ENCODE measurements at places on chromosomes 11 and 22.

- peak; percentile 75 for DNase-seq
Observed at GRCh38 chr11:64044730-64045393, 9.1 kb downstream of the FLRT1 start.

GRCh38 chr22:23137905-23138561, 3.8 kb downstream of the RSPH14 start:
- no peak for DNase-seq

- DNase-seq: no peak
Observed at GRCh38 chr11:102560555-102561011, 30.0 kb upstream of the MMP7 start.

- no peak for DNase-seq
Observed at GRCh38 chr11:47415949-47416472, 7.6 kb downstream of the SLC39A13 start.

- DNase-seq: no peak
Observed at GRCh38 chr22:37094239-37094638, 15.3 kb downstream of the TMPRSS6 start.

GRCh38 chr11:70577948-70578347, 179.6 kb downstream of the CTTN start:
- no peak for DNase-seq

DNA sequence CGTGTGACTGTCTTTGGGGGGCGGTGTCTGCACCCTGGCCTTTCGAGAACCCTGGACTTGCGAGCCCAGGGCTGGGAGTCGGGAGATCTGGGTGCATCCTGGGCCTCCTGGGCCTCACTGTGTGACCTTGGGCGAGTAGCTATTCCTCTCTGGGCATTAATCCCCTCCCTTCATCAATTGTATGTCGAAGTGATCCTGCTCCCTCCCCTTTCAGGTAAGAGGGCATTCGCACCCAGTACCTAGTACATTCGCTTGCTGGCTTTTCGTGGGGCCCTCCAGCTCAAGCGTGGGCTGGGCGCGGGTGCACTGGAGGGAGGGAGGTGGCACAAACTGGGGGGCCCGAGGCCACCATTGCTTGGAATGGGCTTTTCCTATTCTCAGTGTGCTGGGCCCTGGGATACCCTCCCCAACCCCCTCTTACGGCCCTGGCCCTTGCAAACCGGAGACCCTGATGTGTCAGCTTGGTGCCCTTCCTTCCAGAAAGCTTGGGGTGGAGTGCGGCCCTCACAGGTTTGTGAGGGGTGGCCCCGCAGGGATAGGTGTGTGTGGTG, 530 bp downstream of the USP35 start:
- DNase-seq: no peak

DNA sequence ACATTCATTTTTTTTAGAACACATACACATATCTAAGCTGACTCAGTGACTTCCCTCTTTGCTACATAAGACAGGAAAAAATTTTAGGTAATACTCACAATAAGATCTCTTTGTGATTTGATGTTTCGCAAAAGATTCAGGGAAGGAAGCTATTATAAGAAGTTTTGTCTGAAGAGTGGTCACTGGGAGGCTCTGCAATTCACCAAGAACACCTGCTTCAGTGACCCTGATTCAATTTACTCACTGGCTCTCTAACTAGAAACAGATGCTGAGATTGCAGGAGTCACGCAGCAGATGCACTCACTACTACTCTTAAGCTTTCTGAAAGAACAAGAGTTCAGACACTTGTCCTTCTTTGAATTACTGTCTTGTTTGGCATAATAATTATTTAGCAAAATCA, 193.6 kb upstream of the DDI1 start:
- no peak for DNase-seq

DNA sequence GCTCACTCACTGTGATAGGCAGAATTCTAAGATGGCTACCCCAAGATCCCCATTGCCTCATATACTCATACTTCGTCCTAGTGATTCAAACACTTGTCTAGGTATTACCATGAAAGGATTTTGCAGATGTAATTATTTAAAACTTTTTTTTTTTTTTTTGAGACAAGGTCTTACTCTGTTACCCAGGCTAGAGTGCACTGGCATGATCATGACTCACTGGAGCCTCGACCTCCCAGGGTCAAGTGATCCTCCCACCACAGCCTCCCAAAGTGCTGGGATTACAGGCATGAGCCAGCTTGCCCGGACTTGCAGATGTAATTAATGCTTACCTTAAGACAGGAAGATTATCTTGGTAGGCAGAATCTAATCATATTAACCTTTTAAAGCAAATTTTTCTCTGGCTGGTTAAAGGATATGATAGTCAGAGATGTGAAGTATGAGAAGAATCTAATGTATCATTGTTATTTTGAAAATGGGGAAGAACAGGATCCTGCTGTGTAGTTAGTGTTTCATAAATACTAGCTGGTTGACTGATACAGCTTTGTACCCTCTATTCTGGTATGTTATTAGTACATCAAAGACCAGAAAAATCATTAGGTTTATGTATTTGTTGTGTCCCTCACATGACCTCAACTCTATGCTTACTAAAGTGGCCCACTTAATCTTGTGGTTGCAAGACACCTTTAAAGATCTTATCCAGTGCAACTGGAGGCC, 35.5 kb downstream of the C2CD3 start:
- no peak for DNase-seq

DNA sequence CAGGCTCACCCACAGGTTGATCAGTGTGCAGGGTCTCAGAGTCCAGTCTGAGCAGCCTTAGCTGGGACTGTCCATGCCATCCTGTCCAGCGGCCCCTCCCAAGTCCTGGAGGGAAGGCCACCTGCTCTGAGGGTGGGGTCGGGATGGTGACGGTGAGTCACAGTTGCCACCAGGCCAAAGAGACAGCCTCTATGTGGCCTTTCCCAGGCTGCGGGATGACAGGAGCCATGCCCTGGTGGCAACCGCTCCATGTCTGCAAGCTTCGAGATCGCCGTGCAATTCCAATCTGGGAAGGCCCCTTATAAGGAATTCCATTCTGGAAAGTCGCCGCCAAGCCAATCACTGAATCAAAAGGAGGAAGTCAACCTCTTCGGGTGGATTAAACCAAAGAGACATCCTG, 47.5 kb downstream of the RTL6 start:
- DNase-seq: no peak

DNA sequence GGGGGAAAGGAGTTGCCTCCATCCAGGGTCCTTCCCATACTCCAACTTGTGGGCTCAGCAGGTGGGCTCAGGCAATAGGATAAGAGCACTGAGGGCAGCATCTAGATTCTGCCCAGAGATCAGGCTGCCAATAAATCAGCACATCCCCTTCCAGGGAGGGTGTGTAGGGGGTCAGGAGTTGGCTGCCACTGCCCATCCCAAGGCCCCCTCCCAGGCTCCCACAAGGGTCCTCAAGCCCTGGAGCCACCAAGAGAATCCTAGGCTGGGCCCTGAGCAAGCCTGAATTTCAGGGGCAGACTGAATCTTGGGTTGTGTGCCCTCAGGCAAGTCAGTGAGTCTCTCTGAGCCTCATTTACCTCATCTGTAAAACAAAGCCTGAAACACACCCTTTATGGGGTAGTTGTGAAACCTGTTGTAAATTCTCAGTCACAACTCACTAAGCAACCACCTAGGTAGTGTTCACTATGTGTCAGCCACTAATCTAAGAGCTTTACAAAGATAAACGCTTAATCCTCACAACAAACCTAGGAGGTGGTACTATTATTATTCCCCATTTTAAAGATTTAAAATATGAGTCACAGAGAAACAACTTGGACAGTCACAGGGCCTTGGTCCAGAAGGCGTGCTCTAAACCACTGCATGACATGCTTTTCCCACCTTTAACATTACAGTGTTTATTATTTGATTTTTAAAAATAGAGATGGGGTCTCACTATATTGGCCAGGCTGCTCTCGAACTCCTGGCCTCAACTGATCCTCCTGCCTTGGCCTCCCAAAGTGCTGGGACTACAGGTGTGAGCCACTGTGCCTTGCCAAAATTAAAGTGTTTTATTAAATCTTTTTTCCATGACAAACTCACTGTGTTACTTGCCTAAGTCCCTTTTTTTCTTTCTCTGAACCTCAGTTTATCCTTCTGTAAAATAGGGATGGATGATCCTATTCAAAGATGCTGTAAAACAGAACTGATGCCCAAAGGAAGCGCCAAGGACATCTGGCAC, 36.2 kb downstream of the LMO1 start:
- no peak for DNase-seq

- no peak for DNase-seq
Observed at GRCh38 chr11:73995247-73995646, 12.6 kb upstream of the UCP2 start.

DNA sequence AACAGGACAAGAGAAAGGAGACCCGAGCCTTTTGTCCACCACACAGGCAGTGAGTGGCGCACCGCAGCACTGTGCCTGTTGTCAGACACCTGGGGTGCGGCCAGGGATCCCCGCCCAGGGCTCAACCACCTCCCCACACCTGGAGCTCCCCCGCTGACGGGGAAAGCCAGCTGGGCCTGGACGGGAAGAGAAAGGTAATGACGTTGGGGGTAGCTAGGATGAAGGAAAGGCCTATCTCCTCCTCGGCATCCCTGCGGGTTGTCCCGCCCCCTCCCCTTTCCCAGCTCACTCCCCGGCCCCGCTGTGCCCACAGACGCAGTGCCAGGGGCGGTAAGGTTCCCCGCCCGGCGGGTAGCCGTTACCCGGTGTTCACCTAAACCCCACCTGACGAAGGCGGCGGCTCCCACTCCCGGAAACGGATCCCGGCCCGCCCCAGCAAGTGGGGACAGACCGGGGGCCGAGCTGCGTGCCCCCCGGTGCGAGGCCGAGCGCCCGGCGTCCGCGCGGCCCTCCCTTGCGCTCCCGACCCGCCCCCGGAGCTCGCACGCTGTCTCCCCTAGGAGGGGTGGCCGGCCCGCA, 495 bp downstream of the HYOU1 start:
- DNase-seq: no peak

- no peak for DNase-seq
Observed at GRCh38 chr11:63508745-63509144, 2.9 kb downstream of the LGALS12 start.

DNA sequence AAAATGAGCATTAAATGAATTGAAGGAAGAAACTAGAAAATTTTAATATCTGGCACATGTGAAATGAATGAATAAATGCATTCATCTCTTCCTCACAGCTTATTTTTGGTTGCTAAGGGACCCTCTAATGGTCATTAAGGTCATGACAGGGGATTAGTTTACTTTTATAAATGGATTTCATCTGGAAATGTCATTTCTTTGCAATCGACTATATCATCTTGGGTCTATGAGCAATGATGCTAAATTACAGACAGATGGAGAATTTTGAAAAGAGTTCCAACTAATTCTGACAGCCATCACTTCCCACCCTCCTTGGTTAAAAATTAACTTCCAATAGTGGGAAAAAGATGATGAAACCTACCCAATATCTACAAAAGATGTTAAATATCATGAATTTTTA, 98.0 kb downstream of the KIF18A start:
- no peak for DNase-seq

GRCh38 chr11:58525037-58525614, 17.2 kb upstream of the OR5B21 start:
- DNase-seq: no peak

GRCh38 chr11:45145379-45146071, 914 bp upstream of the PRDM11 start:
- no peak for DNase-seq
